ENCODE measurements at places on chromosomes 13 and 19. TPM values are rescaled to one million over a fixed set of nuclear protein-coding genes. Genes with fewer than 3 reads are reported as not detected.
A peak's percentile ranks its signal among the peaks of the same experiment; 100 is the strongest.

Gene FOXO1
- 42.3 TPM for total RNA-seq

Gene MBD3L2
- total RNA-seq: not detected

DNA sequence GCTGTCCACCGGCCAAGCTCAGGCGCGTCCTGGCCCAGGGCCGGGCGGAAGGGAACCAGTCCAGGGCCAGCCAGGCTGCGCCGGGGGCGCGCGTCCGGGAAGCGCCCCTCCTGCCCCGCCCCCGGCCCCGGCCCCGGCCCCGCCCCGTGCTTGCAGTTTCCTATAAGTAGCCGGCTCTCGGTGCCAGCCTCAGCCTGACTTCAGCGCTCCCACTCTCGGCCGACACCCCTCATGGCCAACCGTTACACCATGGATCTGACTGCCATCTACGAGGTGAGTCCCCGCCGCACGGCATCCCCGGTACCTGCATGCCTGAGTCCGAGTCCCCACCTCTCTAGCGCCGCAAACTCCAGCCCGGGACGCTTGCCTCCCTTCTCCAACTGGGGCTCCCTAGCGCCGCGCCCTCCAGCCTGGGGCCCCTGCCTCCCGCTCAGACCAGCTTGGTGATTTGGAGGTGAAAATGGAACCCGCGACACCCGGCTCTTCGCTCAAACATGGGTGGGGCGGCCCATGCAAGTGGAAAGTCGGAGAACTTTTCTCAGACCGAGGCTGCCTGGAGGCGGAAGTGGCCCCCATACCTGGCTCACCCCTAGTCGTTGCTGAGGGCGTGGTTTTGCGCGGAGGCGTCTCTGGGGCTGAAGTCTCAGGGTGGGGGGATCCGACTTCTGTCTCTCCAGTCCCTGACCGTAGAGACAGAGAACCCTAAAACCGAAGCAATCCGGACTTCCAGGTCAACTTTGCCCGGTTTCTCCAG is at the start of gene ZFP36:
Gene ZFP36, plus strand, starts transcription at position 192 of the 754 bp plus-strand sequence. Its CDS starts 58 bp downstream, at position 250.
- DNase-seq: peak; percentile 58
- peak within 1 kb of the TSS; percentile 90 for H3K4me3 ChIP-seq
- H3K36me3 ChIP-seq: peaks cover 21% of the 10 kb centered on the region
- peak within 1 kb of the TSS; percentile 99 for H3K27ac ChIP-seq
- H3K27me3 ChIP-seq: no peaks in the 10 kb centered on the region
- peaks cover 52% of the 10 kb centered on the region for H3K4me1 ChIP-seq

- DNase-seq: no peak
- H3K27ac ChIP-seq: peak overlapping the region; percentile 95
- H3K27me3 ChIP-seq: no peaks in the 10 kb centered on the region
- H3K4me1 ChIP-seq: peaks cover 5% of the 10 kb centered on the region
- no peaks in the 10 kb centered on the region for H3K36me3 ChIP-seq
Measured at GRCh38 chr19:12034620-12035019, 859 bp downstream of the ZNF433 start.

- no peaks in the 10 kb centered on the region for H3K4me1 ChIP-seq
- H3K4me3 ChIP-seq: no peak overlapping the region
- no peaks in the 10 kb centered on the region for H3K27me3 ChIP-seq
Measured at GRCh38 chr19:18551631-18552030, 6.0 kb upstream of the KXD1 start.

DNA sequence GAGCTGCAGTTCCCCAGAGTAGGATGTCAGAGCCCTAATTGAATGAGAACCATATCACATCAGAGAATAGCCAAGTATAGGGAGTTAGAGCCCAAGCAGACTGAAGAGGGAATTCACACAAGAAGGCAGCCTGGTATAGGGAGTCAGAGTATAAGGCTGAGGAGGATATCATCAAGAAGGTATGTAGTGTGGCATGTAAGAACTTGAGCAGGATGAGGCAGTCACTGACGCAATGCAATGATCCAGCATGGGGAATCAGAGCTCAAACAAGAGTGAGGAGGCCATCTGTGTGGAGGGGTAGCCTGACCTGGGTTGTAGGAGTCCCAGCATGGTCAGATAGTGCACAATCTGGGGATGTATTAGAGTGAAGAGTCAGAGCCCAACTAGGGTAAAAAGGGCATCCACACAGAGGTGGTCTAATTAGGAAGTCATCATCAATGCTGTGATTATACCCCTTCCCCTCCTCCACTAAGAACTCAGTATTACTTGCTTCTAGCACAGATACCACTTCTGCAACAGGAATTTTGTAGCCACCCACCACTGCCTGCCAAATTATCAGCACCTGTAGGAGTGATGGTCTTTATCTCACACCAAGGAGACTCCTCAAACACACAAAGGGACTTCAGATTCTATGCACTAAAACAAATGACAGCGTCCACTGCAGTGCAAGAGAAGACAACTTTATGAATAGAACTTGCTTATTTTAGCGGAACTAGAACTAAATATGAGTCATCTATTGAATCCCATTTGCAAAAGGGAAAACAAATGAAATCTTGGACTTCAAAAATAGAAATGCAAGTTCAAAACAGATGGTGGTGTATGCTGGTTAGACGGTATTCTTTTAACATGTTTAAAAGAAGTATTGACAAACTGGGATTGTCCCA is 107.2 kb downstream of the FNDC3A start:
- H3K27me3 ChIP-seq: no peaks in the 10 kb centered on the region
- H3K4me3 ChIP-seq: no peak overlapping the region
- H3K27ac ChIP-seq: no peak overlapping the region
- DNase-seq: no peak
- peaks cover 2% of the 10 kb centered on the region for H3K36me3 ChIP-seq
- peaks cover 15% of the 10 kb centered on the region for H3K4me1 ChIP-seq

- DNase-seq: no peak
- peaks cover 6% of the 10 kb centered on the region for H3K4me1 ChIP-seq
- no peak overlapping the region for H3K4me3 ChIP-seq
- no peak overlapping the region for H3K27ac ChIP-seq
- no peaks in the 10 kb centered on the region for H3K36me3 ChIP-seq
Measured at GRCh38 chr19:14337510-14337909, 43.7 kb upstream of the ADGRE5 start.

Gene ZNF528
- total RNA-seq: 6.9 TPM

- no peaks in the 10 kb centered on the region for H3K4me1 ChIP-seq
- no peak overlapping the region for H3K27ac ChIP-seq
- DNase-seq: no peak
- H3K36me3 ChIP-seq: no peaks in the 10 kb centered on the region
- no peak overlapping the region for H3K4me3 ChIP-seq
Measured at GRCh38 chr13:91145571-91146205, 201.8 kb upstream of the MIR17HG start.

DNA sequence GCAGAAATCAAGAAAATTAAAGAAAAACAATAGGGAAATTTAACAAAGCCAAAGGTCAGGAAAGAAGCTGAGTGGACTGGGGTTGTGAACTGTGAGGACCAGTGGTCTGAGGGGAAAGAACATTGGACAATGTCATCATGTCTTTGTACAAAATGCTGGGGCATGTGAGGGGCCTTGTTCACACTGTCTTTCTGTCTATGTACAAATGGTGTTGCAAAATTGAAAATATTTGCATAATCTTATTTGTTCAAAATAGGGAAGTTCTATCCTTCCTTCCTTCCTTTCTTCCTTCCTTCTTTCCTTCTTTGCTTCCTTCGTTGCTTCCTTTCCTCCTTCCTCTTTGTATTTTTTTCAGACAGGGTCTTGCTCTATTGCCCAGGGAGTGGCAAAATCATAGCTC is 79.2 kb upstream of the SCEL start:
- H3K36me3 ChIP-seq: no peaks in the 10 kb centered on the region
- H3K27me3 ChIP-seq: no peaks in the 10 kb centered on the region
